Right ventricle myocardium superior (tissue), 1 donor: ENCODE measurements at places on chromosomes 1 and 21. TPM values are rescaled to one million over a fixed set of nuclear protein-coding genes. Genes with fewer than 3 reads are reported as not detected.

GRCh38 chr1:64811131-64811530 is 66.3 kb downstream of the RAVER2 start:
- DNase-seq = no peak

GRCh38 chr1:106254748-106255147 is 801.7 kb upstream of the PRMT6 start:
- DNase-seq = no peak

DNA sequence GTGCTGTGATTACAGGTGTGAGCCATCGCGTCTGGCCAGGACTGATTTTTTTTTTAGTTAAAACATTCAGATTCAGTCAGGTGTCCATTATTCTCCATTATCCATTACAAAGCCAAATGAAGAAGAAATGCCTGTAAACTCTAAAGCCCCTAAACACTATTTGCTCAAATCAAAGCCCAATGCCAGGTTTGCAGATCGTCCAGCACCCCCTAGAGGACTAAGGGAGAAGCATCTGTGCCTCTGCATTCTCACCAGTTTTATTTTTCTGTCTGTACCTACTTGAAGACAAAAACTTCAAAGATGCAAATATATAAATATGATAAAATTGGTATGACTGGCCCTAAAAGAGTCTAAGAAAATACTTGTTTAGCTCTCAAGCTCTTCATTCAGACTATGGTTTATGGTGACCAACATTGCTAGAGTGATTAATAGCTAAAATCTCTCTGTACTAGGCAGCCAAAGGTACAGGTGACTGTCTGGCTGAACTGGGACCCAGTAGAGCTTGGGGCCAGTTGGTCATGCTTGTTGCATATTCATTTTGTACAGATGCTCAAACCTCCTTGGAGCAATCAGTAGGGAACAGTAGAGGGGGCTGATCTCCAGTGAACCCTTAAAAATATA is 138.4 kb downstream of the SYT2 start:
- DNase-seq = no peak

CGN gene
- total RNA-seq = 0.27 TPM

GRCh38 chr1:109277434-109278204 is 5.3 kb downstream of the PSRC1 start:
- DNase-seq = peak; percentile 85
